ENCODE measurements at places on chromosomes 4 and X.

GRCh38 chr4:16686195-16686594 is 212.2 kb downstream of the LDB2 start:
- DNase-seq: no peak

DNA sequence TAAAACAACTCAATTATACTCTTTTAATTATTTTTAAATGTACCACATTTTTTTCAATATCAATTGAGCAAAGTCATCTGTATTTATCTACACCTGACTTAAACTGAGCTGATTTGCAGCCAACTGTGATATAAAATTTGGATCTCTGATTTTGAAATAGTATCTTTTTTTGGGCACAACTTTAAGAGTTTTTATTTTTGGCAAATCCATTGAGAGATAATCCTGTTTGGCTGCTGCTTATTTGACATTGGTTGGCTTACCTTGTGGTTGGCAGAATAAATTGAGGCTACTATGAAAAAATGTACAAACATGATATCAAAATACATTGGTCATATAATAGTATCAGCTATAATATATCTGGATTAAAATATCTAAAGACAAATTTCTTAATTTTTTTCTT is 656.0 kb upstream of the NDST4 start:
- no peak for DNase-seq

DNA sequence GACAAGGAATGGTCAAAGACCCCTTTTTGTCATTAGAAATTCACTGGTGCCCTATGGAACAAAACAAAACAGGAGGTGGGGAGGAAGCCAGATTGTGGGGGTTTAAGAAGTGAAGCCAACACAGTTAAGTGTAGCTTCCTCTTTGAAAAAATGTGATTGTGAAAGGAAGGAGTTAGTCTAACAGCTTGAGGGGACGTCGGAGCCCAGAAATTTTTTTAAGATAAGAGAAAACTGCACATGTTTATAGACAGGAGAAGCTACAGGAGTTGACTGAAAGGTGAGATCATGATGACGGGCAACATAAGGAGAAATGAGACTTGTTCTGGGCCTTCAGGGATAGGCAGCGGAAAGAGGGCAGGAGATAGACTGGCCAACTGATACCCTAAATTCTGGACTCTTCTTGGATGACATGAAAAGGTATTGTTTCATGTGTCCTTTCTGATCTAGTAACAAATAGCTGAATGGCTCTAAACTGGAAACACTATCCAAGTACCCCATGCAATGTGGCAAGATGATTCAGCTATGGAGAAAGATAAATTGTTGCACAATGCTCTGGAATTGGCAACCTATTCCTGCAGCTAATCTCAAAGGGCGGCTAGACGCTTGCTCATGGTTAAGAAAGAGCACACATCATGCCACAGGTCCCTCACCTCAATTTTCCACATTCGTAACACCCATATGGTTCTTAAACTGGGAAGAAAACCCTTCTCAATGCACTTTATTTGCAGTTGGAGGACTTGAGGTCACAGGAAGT is 3.7 kb upstream of the HDAC8 start:
- DNase-seq: no peak

DNA sequence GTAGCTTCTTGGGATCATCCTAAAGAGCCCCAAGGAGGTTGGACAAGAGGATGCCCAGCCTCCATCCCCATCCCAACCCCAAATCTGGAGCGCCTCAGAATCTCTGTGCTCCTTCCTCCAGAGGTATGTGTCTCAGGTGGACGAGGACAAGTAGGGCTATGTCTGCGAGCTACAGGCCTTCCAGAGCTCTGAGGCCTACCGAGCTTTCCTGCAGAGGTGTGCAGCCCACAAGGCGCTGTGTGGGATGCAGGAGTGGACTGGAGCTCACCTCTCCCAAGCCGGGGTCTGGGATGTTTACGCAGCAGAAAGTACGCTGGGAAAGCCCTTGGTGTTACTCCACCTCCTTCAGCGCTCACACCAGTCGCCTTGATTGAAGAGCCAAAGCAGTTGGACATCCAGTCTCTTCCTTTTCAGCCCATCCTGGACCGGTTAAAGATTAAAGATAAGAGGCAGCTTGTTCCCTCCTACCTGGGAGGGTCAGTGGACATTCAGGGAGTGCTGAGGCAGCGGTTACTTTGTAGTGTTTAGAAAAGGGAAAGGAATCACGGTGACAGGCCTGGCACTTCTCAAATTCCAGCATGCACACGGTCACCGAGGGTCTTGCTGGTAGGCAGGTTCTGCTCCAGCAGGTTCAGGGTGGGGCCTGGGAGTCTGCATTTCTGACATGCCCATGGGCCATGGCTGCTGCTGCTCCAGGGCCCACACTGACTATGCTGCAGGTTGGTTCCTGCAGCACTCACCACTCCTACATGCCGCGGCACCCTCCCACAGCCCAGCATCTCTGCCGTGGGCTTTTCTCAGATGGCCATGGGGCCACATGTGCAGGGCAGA is 29.5 kb upstream of the JAKMIP1 start:
- no peak for DNase-seq

All from HT-29 (cell line).